ENCODE measurements at places on chromosomes 11 and 22.
A peak's percentile ranks its signal among the peaks of the same experiment; 100 is the strongest.

GRCh38 chr11:58813693-58814092, 30.8 kb downstream of the GLYATL2 start:
- no peak for DNase-seq

DNA sequence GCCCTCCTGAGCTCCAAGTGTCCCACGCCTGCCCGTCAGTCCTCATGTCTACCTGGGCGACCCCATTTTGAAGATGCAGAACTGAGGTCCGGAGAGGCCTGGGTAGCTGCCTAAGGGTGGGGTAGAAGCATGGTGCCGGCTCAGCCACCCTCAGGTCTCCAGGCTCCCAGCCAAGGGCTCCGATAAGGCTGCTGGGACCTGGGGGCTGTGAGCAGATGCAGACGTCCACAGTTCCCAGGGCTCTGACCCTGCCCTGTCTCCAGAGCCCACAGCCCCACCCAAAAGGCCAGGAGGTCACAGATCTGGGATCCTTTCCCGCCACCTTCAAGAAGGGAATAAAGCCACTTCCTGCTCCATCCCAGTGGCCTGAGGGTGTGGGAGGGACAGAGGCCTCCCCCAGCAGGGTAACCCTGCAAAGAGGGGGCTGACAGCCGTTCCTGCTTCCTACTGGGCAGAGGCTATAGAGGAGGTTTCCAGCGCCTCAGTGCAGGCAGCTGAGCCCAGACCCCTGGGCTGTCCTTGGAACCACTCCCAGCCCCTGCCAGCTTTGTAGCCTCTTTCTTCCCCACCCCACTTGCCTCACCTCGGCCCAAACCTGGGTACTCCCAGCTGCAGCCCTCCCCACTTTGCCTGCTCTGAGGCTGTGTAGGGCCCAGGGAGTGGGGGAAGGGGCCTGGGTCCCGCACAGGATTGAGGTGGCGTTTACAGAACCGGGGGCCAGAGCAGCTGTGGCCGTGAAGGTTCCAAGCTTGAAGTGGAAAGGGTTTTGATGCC, 85.5 kb downstream of the CDKN1C start:
- DNase-seq: no peak

- no peak for DNase-seq
These were observed 489 bp downstream of the RNF214 start for GRCh38 chr11:117232911-117233409.

DNA sequence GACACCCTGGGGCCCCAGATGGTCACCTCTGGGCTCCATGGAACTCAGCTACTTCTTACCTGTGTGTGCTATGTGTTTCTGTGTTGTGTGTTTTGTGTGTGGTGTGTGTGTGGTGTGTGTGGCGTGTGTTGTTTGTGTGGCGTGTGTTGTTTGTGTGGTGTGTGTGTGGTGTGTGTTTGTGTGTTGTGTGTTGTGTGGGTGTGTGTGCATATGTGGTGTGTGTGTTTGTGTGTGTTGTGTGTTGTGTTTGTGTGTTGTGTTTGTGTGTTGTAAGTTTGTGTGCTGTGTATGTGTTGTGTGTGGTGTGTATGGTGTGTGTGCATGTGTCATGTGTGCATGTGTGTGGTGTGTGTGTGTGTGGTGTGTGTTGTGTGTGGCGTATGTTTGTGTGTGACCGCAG, 3.8 kb upstream of the WNT7B start:
- DNase-seq: no peak

GRCh38 chr11:119686177-119686882, 42.7 kb downstream of the NECTIN1 start:
- DNase-seq: no peak

- DNase-seq: no peak
These were observed 42.2 kb upstream of the CCDC134 start for GRCh38 chr22:41758231-41758630.

- DNase-seq: no peak
These were observed 57.8 kb downstream of the BRD1 start for GRCh38 chr22:49769691-49770546.

DNA sequence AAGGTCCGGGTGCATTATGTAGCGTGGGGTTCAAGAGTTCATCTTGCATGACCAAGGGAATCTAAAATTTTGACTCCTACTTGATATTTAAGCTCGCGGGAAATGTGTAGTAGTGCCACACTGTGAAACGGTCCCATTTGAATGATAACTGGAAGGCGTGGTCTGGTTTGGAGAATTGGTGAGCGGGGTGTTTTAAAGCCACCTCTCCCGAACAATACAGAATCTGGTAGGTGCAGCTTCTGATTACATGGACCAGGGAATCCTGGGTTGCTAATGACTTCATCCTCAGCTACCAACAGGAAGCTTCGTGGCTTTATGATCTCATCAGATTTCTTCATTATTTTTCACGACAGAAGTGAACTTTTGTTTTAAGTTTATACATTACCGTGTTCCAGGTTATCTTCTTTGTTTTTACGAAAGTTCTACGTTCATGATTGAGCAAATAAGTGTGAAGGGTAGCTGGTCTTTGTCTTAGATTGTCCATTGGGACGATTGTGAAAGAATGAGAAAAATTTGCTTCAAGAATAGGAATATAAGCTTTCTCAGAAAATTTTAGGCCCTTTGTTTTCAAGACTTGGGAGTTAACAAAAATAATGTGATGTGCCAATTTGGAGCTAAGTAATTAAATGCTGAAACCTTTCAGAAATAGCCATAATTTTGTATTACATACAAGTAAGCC, 1.7 kb downstream of the QSER1 start:
- DNase-seq: peak; percentile 29

DNA sequence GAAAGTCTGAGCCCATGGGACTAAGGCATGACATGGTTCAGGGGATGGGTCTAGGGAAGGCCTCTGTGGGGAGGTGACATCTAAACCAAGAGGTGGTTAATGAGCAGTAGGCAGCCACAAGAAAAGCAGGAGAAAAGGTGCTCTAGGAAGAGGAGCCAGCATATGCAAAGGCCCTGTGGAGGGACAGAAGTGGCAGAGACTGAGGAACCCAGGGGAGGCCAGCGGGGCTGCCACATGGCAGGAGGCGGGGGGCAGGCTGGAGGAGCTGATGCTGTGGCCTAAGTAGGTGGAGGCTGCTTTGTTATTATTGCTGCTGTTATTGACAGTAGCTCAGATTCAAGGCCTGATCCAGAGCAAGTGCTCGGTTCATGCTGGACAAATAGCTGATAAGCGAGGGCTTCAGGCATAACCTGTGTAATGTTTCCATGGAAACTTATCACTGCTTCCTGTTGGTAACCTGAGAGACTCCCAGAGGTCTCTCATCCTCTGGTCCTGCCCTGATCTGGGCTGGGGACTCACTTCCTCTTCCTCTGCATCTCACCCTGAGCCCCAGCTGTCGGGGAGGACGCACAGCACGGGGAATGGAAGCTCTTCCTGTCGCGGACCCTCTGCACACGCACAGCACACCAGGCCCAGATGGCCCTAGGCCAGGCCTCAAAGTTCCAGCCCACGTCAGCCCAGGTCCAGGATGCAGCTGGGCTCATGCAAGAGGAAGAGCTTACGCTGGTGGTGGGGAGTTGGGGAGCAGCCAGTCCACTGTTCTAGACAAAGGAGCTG, 75.2 kb upstream of the TP53I11 start:
- peak; percentile 73 for DNase-seq

- DNase-seq: no peak
These were observed 61.6 kb downstream of the DYNC2H1 start for GRCh38 chr11:103170865-103171264.

GRCh38 chr11:2549876-2550605, 105.2 kb downstream of the KCNQ1 start:
- DNase-seq: no peak

DNA sequence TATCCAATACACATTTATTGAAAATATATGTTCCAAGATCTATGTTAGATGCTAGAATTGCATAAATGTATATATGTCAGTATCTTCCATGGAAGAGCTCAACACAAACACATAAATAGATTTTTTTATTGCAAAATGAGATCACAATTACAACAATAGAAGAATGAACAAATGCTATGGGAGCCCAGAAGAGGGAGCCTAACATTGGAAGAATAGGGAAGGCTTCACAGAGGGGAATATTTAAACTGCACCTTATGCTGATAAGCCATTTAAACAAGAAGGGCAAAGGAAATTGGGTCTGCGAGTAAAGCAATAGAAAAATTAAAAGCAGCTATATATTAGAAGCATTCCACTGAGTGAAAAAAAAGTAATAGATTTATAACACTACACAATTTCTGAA, 96.1 kb upstream of the LRRC55 start:
- DNase-seq: no peak

- no peak for DNase-seq
These were observed 21.7 kb upstream of the KIAA0930 start for GRCh38 chr22:45262195-45262930.

All from GDM1 (cell line).